ENCODE measurements at places on chromosomes 12 and 14.

DNA sequence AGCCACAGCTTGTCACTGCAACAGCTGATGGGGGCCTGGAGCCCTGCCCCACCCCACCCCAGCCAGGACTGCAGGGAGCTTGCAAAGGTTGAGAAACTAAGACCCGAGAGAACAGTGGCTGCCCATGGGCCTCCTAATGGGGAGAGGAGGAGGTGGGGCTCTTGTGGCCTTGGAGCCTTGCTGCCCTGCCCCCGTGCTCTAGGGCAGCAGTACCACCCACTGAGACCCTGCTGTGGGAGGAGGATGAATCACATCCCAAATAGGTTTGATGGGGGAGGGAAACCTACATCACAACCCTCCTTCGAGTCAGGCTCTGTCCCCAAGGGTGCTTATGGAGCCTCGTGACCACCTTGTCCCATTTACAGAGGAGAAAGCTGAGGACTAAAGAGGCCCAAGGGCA, 15.9 kb downstream of the HHIPL1 start:
- DNase-seq, result no peak

DNA sequence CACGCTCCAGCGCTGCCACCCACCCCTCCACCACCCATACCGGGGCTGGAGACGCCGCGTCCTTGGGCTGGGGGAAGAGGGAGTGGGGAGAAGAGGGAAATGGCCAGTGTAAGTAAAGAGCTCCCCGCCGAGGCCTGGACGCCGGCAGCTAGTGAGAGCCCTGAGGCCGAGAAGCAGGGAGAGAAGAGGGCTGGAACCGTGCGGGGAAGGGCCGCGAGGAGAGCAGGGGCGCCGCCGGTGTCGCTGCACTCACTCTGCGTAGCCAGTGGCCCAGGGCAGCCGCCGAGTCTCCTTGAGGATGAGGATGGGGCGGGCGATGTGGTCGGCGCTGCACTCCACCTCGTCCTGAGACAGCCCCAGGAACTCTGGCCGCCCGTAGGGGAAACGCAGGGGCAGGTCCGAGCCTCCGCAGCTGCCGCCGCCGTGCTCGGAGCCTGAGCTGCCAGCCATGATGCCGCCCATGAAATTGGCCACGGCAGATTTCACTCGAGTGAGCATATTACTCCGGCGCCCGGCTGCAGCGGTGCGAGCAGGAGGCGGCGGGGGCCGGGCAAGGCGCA, 631 bp downstream of the PPM1H start:
- DNase-seq, result peak; percentile 80

DNA sequence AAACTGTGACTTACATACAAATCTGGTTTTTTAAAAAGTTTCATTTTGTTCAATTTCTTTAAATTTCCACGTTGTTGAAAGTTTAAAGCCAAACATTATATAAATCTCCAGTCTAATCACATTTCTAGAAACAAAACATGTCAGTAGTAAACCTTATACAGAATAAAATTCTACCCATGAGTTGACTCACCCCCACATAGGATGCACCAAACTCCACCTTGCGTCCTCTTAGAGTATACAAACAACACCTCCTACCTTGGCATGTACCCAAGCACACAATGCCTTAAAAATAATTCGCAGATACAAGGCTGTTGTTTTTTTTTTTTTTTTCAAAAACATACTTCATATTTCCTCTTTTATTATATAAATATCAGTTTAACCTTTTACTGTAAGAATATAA, 3.3 kb downstream of the FBXL14 start:
- no peak for DNase-seq

DNA sequence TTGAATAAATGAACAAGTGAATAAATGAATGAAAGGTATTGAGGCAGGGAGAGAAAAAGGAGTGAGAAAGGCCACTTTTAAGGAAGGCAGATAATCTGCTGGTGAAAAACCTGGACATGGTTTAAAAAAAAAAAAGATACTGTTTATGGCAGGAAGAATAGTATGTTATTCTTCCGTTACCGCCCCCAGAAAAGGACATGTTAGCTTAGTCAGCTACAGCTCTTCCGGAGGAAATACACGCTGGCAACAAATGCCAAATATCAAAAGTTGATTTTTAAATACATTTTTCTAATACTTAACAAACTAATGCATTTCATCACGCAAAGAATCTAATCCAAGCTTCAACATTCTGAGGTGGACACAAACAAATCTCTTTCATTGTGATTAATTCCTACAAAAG, 43.2 kb downstream of the SLC5A8 start:
- no peak for DNase-seq

GRCh38 chr14:33589334-33589733, 361.5 kb downstream of the EGLN3 start:
- no peak for DNase-seq

DNA sequence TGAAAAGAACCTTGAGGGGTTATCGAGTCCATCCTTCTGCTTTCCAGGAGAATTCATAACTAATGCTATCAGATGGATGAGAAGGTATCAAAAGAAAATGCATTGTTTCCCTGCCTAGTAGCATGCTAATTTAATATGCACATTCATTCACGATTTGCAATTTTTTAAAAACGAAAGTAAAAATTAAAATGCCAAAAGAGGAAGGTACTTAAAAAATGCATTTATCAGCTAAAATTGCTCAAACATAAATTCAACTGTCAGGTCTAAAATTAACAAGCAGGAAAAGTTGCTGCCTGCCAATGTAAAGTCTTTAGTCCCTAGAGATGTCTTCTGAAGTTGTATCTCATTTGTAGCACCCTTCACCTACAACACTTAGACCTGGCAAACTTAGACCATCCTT, 7.9 kb downstream of the ATF7 start:
- DNase-seq, result no peak

- DNase-seq, result no peak
These were observed 83.6 kb downstream of the SPRING1 start for GRCh38 chr12:116654226-116654743.

- DNase-seq, result no peak
These were observed 233.1 kb downstream of the FOXG1 start for GRCh38 chr14:28999656-29000055.

- no peak for DNase-seq
These were observed 8.0 kb downstream of the SCNN1A start for GRCh38 chr12:6367065-6367968.

- no peak for DNase-seq
These were observed 60.0 kb downstream of the AACS start for GRCh38 chr12:125125271-125125670.

DNA sequence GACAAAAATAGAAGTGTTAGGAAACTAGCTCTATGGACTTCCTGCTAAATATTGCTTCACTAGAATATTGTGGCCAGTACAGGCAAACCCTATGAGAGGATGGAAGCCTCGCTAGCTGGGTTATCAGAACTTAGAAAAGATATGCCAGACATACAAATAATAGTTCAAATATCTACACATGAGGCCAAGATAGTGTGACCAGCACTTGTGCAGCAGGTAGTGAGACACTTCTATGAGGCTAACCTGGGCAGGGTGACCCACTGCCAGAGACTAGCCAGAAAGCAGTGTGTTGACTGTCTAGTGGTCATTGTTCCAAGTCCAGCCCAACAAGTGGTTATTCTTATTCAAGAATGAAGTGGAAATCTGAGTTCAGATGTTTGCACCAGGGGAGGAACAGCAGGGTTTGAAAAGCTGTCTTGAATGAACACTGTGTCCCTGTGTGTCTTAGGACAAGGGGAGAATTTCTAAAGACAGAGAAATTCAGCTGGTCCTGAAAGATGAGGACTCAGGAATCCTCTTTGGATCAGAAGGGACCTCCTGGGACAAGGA, 16.3 kb downstream of the TSPAN8 start:
- DNase-seq, result no peak

DNA sequence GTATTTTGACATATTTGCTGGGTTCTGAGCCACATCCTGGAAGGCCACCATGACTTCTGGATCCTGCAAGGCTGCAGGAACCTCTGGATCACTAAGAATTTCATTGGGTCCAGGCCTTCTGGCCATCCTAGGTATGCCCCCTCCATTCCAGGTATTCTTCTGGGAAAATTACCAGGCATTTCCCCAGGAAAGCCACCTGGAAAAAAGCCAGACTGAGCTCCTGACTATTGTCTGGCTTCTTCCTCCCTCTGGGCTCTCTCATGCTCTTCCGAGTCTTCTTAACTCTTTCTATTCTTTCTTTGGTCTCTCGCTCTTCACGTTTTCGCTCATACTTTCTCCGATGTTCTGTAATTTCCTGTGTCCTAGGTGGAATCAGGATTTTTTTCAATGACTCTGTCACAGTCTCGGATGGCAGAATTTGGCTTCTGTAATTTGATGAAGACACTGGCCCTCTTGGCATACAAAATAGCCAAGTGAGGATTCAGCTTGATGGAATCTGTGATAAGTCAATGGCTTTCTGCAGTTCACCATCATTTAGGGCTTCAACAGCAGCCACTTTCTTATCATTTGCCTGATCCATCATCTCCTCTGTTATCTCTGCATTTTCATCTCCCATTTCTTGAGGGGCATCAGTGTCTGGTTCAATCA, 42.6 kb downstream of the ATP23 start:
- no peak for DNase-seq

Data from right kidney (tissue), 9 donors.